Vagina (tissue), 2 donors: ENCODE measurements at places on chromosomes 3 and 15. TPM values are rescaled to one million over a fixed set of nuclear protein-coding genes. Genes with fewer than 3 reads are reported as not detected.

The BFSP2 gene
- total RNA-seq, result not detected

GRCh38 chr15:101198800-101199199 lies 53.0 kb downstream of the CHSY1 start:
- no peak for DNase-seq

The RETNLB gene
- total RNA-seq, result not detected

- DNase-seq, result no peak
These were observed 32.3 kb upstream of the PTX3 start for GRCh38 chr3:157404381-157404780.

DNA sequence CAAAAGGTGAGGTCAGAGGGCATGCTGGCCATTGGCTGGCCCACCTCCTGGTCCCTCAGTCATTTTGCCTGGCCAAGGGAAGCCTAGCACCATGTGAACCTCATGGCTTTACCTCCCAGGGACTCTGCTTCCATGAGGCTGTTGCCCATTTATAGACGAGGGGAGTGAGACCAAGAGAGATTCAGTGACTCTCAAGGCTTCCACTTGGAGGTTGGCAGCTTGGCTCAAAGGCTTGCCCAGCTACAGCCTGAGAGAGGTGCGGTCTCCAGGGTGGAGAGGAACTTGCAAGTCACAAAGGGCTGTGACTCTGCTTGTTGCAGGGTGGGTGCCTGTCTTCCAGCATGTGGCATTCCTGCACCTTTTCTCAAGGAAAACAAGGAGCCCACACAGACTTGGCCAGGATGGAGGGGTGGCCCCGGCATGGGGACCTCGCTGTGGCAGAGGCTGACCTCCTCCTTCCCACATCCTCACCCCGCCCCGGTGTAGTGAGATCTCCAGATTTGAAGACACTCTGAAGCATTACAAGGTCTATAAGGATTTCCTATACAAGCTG lies 24.5 kb downstream of the CFAP100 start:
- DNase-seq, result no peak

DNA sequence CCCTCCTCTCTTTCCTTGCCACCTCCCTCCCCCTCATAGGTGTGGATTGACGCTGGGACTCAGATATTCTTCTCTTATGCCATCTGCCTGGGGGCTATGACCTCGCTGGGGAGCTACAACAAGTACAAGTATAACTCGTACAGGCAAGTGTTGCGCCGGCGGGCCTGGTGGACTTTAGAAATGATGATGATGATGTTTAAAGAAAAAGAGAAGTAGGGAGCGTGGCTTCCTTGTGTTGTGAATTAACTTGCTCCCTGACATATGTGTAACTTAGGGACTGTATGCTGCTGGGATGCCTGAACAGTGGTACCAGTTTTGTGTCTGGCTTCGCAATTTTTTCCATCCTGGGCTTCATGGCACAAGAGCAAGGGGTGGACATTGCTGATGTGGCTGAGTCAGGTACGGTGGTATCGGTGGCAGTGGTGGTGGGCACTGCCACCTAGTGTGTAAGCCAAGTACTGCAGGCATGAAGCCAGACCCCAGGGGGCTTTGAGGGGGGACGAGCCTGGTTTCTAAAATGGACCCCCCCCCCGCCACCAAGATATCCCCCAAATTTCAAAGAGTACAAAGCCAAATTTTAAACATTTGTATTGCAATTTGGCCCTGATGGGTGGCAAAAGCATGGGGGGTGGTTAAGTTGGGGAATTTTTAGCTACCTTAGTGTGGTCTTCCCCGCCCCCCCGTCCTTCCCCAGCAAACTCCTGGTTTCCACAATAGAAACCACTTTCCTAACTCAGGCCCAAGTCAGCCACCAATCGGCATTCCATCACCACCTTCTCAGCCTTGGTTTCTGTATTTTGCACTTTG lies 65.6 kb downstream of the SLC6A6 start:
- no peak for DNase-seq

The C3orf20 gene
- 0.49 TPM for total RNA-seq

GRCh38 chr3:157586293-157586692 lies 83.1 kb upstream of the VEPH1 start:
- DNase-seq, result no peak

The SLC27A2 gene
- 3.2 TPM for total RNA-seq

GRCh38 chr3:13705051-13705450 lies 156.1 kb downstream of the FBLN2 start:
- no peak for DNase-seq

The FGF7 gene
- 137 TPM for total RNA-seq

- no peak for DNase-seq
These were observed 38.4 kb upstream of the RBM5 start for GRCh38 chr3:50050361-50050760.

GRCh38 chr3:5888851-5889250 lies 701.3 kb downstream of the EDEM1 start:
- no peak for DNase-seq

GRCh38 chr3:163605915-163606314 lies 1472.4 kb downstream of the SI start:
- no peak for DNase-seq

The WWTR1 gene
- 181 TPM for total RNA-seq

DNA sequence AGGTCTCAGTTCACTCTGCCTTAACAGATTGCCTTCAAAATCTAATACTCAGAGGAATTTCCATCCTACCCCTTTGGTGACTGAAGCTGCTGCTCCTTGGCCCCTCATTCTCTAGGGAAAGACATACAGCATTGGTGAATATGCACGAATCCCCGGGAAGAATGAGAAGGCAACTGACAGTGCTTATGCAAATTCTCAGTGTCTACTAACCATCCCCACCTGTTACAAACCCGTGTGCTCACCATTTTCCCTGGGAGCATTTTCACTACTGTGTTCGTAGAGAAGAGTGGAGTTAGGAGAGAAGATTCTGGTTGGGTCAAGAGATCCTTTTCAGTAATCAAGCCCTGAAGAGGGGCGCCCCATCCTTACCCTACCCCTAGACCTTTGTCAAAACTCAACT lies 37.7 kb downstream of the SYNM start:
- peak; percentile 34 for DNase-seq

DNA sequence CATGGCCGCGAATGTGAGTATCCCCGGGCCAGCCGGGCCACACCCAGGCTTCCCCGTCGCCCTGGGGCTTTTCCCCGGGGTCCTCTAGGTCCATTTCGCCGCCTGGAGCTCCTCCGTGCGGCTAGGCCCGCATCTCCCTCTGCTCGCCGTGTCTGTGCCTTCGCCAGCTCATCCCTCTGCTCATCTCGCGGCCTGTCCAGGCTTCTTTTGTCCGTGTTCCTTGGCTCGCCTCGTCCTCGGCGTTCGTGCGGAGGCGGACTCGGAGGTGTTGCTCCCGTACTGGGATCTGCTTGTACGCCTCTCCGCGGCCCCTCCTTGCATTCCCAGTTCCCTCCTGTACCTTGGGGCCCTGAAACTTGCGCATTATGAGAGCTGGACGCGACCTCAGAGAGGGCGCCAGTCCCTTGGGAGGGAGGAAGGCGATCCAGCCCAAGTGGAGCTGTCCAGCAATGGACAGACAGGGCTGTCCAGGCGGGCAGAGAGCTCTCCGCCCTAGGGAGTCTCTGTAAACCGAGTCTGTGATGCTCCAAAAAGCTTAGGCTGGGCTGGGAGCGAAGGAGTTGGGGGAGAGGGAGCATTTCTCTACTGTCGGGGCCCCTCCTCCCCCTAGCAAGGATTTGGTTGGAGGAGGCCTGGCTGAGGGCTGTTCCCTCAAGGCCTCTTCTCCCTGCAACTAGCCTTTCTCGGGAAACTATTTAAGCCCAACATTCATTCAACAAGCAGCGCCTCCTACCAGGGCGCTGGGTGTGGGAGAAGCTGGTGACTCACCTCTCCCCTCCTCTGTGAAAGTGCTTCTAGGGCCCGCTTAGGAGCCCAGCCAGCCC lies 553 bp downstream of the TMEM43 start:
- DNase-seq, result peak; percentile 94

DNA sequence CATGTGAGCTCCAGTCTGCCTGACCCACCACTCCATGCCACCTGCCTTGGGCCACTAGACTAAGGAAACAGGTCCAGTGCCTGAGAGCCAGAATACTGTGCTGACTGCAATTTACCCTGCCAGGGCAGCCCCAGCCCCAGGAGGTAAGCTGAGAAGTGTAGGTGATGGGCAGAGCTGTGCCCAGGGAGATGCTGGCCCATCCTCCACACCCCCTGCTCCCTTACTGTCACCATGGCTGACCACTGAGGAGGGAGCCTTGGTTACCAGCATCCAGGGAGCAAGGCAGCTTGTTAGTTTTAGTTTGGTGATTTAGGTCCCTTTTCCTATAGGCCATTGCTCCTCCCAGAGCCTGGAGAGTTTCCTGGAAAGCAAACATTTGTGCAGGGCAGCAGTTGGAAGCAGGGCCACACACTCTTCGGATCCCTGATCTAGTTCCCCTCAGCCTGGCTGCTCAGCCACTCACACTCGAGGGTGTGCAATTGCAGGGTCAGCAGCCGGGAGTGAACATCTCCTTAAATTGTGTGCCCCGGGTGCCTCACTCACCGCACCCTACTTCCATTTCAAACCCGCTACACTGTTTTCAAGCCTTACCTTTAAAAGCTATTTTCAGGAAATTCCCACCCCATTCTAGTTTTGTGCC lies 2.0 kb downstream of the GALNT15 start:
- DNase-seq, result no peak

GRCh38 chr3:27201492-27201891 lies 167.7 kb downstream of the NEK10 start:
- DNase-seq, result no peak

DNA sequence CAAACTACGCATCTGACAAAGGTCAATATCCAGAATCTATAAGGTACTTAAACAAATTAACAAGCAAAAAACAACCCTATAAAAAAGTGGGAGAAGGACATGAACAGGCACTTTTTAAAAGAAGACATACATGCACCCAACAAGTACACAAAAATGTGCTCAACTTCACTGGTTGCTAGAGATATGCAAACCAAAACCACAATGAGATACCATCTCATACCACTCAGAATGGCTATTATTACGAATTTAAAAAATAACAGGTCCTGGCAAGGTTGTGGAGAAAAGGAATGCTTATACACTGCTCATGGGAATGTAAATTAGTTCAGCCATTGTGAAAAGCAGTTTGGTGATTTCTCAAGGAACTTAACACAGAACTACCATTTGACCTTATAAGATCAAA lies 175.6 kb upstream of the MLF1 start:
- no peak for DNase-seq

DNA sequence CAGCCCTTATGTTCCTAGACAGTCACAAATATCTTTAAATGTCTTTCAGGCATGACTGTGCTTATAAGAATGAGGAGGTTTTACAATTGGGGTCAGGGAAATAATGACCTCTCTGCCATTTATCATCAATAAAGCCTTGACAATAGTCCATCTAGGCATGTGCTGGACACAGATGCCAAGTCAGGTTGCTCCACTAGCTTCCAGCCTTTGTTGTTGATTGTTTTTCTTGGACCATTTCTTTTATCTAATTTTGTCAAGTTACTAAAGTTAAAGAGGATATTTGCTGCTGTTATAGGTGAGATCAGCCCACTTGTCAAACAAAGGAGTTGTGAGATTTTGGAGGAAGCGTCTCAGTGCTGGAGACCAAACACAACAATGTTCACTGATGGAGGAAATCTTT lies 628.0 kb downstream of the ROBO2 start:
- DNase-seq, result no peak

GRCh38 chr15:38085114-38085513 lies 150.7 kb downstream of the TMCO5A start:
- no peak for DNase-seq

GRCh38 chr3:109853077-109853731 lies 515.9 kb upstream of the DPPA4 start:
- DNase-seq, result no peak

The IQCF5 gene
- total RNA-seq, result not detected

The ANKUB1 gene
- not detected for total RNA-seq
